Ovary (tissue), 10 donors: ENCODE measurements at places on chromosomes 3 and 15. TPM values are rescaled to one million over a fixed set of nuclear protein-coding genes. Genes with fewer than 3 reads are reported as not detected.

GASK1A gene
- polyA plus RNA-seq, result 5.8 TPM

DNA sequence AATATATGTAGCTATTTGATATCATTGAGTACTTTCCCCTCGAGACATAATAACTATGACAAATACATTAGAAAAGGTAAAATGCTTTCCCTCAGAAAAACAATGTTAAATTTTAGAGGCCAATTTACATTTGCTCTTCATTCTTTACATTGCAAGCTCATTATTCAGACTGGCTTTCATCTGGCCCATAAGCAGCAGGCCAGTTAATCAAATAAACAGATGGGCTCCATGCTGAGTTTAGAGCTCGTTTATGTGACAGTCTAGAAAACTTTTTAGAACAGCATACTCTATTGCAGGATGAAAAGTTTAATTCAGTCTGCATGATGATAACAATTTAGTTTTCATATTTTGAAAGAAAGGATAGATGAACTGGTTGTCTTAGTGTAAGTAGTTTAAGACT is 150.6 kb downstream of the DUT start:
- H3K36me3 ChIP-seq, result no peaks in the 10 kb centered on the region
- DNase-seq, result no peak
- no peaks in the 10 kb centered on the region for H3K27me3 ChIP-seq
- H3K4me1 ChIP-seq, result peaks cover 2% of the 10 kb centered on the region
- no peak overlapping the region for H3K4me3 ChIP-seq

ZMYND10 gene
- polyA plus RNA-seq, result 0.81 TPM

GOLGA8S gene
- polyA plus RNA-seq, result 0.11 TPM

ALS2CL gene
- polyA plus RNA-seq, result 4.9 TPM

DNA sequence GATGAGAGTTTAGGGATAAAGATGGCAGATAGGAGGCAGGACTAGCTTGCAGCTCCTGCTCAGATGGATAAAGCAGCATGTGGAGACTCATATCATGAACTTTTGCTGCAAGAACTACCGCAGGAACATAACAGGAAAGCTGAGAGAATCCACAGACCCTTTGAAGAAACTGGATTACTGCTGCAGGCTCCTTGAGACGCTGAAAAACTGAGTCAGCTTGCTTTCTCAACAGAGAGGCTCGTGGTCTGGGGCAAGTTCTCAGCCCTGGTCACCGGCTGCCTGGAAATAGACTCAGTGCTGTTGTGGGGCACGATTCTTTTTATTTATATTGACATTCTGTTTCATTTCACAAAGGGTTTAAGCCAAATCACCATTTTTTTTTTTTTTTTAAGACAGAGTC is 28.8 kb upstream of the TRIM59 start:
- no peaks in the 10 kb centered on the region for H3K4me1 ChIP-seq
- no peak overlapping the region for H3K27ac ChIP-seq
- H3K36me3 ChIP-seq, result no peaks in the 10 kb centered on the region
- no peaks in the 10 kb centered on the region for H3K27me3 ChIP-seq
- H3K4me3 ChIP-seq, result no peak overlapping the region
- DNase-seq, result no peak

DNA sequence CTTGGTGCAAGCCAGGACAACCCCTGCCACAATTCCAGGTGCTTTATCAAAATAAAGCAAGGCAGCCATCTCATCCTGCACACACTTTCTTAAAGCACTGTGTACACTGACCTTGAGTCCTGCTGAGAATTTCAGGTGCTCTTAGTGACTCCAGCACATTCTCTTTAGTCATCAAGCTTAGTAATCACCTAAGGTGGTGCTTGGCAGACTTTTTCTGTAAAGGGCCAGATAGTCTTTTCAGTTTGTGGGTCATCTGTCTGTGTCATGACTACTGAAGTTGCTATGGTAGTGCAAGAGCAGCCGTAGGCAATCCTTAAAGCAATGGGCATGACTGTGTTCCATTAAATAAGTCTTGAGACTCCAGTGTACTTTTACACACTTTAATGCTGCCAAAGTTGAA is 36.4 kb downstream of the RIOX2 start:
- no peaks in the 10 kb centered on the region for H3K36me3 ChIP-seq
- no peak overlapping the region for H3K27ac ChIP-seq
- no peaks in the 10 kb centered on the region for H3K4me1 ChIP-seq
- H3K4me3 ChIP-seq, result no peak overlapping the region
- DNase-seq, result no peak

DNA sequence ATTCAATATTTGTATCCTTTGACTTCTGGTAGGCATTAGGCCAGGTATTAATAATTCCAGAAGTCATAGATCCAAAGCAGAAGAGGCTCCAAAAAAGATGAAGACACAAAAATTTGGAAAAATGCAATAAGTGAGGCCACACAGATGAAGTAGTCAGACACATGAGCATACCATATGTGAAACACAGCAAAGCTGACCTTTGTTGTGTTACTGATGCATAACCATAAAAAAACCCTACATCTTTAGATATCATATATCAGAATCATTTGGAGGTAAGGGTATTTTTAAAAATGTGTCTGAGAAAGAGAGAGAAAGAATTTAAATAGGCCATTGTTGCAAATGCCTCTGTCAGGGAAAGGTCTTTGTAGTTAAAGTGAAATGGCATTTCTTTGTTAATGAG is 314.9 kb downstream of the SLC9A9 start:
- no peak overlapping the region for H3K27ac ChIP-seq
- no peak for DNase-seq
- H3K36me3 ChIP-seq, result no peaks in the 10 kb centered on the region
- H3K27me3 ChIP-seq, result no peaks in the 10 kb centered on the region
- H3K4me1 ChIP-seq, result peaks cover 7% of the 10 kb centered on the region
- no peak overlapping the region for H3K4me3 ChIP-seq
